ENCODE measurements at places on chromosomes 11 and 22.
A peak's percentile ranks its signal among the peaks of the same experiment; 100 is the strongest.

- no peak for DNase-seq
Observed at GRCh38 chr11:68575025-68575665, 109.2 kb upstream of the GAL start.

DNA sequence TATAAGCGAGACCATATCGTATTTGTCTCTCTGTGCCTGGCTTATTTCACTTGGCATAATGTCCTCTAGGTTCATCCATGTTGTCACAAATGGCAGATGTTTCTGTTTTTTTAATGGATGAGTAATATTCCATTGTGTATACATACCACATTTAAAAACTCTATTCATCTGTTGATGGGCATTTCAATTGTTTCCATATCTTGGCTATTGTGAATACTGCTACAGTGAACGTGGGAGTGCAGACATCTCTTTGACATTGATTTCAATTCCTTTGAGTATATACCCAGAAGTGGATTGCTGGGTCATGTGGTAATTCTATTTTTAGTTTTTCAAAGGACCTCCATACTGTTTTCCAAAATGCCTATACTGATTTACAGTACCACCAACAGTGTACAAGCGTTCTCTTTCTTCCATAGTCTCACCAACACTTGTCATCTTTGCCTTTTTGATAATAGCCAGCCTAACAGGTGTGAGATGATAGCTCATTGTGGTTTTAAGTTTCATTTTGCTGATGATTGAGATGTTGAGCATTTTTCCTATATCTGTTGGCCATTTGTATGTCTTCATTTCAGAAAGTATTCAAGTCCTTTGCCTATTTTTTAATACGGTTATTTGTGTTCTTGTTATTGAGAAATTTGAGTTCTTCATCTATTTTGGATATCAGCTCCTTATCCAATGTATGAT, 194.7 kb upstream of the E2F8 start:
- no peak for DNase-seq

GRCh38 chr11:131460931-131461330, 90.5 kb downstream of the NTM start:
- DNase-seq: no peak

GRCh38 chr11:11346303-11346702, 6.7 kb downstream of the CSNK2A3 start:
- no peak for DNase-seq

- no peak for DNase-seq
Observed at GRCh38 chr11:117095284-117096161, 2.7 kb downstream of the SIK3 start.

GRCh38 chr22:36341640-36342041, 46.1 kb downstream of the MYH9 start:
- no peak for DNase-seq

- DNase-seq: no peak
Observed at GRCh38 chr11:7057641-7058040, 31.2 kb upstream of the RBMXL2 start.

DNA sequence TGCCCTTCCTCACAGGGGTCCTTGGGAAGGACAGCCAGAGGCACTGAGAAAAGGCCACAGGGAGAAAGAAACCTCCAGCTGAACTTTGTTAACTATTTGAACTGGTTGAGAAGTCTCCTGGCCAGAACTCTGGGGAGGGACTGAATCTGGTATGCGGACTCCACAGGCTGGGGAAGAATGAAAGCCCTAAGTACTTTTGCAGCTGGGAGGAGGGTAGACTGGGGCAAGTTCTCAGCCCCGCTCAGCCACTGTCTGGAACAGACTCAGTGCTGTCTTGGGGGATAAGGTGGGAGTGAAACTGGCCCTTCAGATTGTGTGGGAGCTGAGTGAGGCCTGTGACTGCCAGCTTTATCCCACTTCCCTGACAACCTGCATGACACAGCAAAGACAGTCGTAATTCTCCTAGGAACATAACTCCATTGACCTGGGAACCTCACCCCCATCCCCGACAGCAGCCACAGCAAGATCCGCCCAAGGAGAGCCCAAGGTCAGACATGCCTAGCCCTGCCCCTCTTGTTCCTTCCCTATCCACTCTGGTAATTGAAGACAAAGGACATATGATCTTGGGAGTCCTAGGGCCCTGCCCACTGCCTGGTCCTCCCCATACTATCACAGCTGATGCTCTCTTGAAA, 475.1 kb upstream of the CNTN5 start:
- DNase-seq: no peak

DNA sequence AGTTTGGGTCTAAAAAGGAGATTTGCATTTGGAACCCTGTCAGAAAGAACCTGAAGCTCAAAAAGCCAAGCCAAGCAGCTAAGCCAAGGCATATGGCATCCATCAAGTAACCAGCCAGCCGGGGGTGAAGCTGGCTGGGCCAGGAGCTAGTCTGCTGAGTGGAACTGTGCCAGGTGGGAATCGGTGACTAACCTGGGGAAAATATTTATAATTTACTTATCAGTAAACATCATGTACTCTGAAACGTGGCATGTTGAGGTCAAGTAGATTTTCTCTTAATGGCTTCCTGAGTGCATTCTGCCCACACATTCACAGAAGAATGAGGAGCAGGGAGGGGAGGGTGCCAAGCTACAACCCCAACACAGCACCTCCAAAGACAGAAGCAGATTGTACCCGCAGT, 70.5 kb upstream of the SESN3 start:
- peak; percentile 38 for DNase-seq

- no peak for DNase-seq
Observed at GRCh38 chr11:45560913-45561281, 104.5 kb downstream of the CHST1 start.

- peak; percentile 45 for DNase-seq
Observed at GRCh38 chr11:112734207-112734606, 227.0 kb upstream of the NCAM1 start.

DNA sequence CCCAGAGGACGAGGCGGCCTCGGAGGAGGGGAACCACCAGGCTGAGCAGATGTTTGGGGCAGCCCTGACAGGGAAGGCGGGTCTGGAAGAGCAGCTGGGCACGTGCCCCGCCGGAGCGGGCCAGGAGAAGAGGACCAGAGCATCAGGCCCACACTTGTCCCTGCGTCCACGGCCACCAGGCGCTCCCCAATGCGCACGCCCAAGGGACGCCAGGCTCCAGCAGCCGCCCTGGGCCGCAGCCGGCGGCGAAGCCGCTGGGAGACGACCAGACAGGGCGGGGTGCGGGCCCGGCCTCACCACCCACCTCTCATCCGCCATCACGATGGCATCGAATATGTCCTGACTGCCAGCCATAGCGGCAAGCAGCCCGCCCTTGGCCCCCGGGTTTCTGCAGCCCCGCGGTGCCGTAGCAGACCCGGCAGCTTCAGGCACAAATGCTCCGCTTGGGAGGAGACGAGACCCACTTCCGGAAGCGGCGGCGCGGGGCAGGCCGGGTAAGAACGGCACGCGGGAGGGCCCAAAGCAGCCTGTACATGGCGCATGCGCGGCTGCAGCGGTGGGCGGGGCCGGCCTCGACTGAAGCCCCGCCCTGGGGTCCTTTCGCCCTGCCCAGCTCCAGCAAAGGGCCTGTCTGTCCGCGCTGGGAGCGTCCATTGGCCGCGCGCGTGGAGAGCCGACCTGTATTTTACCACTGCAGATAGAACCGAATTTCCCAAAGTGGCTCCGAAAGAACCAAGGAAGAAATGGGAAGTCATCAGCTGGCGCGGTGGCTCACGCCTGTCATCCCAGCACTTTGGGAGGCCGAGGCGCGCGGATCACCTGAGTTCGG, at the start of gene LTO1:
LTO1 (minus strand) TSS at position 468 of the 829 bp plus-strand sequence; CDS start at position 354, 114 bp downstream.
- DNase-seq: peak; percentile 98

DNA sequence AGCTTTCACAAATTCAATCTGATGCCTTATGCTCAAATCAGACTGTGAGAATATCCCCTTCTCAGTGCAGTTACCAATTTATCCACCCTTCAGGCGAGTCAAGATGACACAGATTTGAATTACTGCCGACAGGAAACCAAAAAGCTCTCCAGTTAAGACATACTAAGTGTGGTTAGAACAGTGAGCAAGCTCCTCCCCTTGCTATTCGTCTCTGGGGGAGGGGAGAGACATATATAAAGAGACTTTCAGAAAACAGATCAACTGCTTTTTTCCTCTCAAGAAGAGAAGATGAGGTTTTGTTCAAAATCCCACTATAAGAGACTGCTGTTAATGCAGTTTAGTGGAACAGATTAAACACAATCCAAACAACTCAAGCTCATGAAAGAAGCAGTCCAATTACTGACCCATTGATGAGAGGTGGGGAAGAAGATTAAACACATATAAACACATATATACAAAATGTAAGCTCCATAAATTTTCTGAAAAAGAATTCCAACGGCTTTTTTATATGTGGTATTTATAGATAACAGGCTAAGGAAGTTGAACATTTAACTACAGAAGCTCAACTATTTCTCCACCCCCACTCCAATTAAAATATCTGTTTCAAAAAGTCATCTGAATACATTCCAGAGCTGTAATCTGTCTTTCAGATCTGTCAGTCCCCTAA, 102.7 kb downstream of the MRTFA start:
- no peak for DNase-seq

GRCh38 chr11:86370171-86370570, 4.5 kb upstream of the CCDC81 start:
- DNase-seq: no peak

DNA sequence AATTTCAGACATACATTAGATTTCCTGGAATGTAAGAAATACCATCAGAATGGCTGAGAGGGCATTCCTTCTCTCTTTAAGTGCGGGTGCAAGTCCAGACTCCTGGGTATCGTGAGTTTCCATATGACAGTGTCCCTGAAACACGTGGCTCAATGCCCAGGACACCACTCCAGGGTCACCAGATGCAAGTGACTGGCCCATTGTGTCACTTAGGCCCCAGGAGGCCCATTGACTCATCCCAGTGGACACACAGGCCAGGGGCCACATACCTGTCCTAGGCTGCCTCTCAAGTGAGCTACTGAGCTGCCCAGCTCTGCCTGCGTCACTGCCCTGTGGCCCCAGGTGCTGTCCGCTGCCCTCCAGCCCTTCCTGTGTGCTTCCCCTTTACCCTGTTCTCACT, 18.5 kb downstream of the FBLN1 start:
- no peak for DNase-seq

DNA sequence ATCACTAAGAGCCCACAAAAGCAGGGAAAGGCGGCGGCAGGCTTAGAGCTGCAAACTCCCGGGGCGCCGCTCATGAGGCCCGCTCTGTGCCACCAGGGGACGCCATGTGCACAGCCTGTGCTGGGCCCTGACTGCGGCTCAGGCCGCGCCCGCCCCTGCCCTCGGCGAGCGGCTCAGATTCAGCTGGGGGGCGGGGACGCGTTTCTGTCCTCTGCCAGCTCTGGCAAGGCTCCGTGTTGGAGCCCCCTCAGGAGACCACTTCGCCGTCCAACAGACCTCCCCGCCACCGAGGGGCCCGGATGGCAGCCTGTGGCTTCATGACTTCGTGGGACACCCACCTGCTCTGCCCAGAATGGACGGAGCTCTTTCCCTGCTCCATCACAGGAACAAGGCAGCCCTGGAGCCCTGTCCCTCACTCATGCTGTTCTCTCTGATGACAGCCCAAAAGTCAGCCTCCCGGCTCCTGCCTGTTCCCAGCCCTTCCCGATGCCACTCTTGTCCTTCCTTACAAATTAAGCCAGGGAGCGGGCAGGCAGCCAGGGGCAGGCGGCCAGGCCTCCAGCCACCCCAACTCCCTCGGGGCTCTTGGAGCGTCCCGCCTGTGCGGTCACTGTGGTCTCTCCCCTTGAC, 69.1 kb downstream of the NAT10 start:
- DNase-seq: peak; percentile 84

- DNase-seq: no peak
Observed at GRCh38 chr11:106990331-106990730, 27.9 kb downstream of the GUCY1A2 start.

DNA sequence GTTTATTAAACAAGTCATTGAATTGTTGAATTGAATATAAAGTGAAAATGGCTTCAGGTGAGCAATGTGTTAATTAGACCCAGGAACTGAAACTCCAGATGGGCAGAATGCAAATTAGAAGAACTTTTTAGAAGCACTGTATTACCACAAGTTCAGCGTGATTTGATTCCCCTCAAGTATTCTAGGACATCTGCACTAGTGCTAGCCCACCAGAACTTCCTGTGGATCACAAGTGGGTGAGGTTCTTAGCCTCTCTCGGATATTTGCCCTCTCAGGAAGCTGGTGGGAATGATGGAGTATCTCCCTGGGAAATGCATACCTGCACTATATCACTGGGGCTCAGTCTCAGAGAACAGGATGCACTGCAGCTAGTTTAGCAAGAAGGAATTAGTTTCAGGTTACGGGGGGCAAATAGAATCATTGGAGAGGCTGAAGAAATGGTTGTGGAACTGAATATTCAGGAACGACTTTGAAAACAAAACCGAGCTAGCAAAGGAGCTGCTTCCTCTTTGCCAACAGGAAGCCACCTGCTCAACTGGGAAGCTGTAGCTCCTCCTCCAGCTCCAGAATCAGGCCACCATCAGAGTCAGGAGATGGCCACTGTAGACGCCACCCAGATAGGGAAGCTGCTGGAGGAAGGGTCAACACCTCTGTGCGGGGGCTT, 74.3 kb downstream of the DHCR7 start:
- DNase-seq: no peak

- DNase-seq: no peak
Observed at GRCh38 chr22:33108037-33108436, 49.9 kb upstream of the SYN3 start.

GRCh38 chr22:46036558-46037408, 59.8 kb upstream of the WNT7B start:
- DNase-seq: no peak

- DNase-seq: no peak
Observed at GRCh38 chr11:124839972-124840621, 25.1 kb upstream of the ROBO3 start.

DNA sequence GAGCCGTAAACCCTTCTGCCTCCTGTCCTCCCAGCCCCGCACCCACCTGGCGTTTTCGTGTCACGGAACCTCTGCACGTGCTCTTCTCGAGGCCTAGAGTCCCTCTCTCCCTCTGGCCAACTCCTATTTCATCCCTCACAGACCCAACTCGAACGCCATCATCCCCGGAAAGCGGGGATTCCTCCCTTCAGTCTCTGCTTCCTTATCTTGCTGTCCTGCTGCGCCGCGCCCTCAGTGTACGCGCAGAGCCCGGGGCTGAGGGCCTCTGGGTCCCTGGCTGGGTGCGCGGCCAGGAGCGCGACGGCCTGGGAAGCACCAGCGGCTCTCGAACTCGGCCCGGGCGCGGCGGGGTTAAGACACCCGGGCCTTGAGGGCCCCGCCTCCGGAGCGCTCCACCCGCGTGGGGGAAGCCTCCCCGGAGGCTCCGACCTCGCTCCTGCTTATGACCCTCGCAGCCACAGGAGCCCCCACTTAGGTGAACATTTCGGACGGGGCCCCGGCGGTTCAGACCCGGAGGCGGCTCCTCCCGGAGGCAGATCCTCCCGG, 398 bp upstream of the ATG16L2 start:
- peak; percentile 76 for DNase-seq

DNA sequence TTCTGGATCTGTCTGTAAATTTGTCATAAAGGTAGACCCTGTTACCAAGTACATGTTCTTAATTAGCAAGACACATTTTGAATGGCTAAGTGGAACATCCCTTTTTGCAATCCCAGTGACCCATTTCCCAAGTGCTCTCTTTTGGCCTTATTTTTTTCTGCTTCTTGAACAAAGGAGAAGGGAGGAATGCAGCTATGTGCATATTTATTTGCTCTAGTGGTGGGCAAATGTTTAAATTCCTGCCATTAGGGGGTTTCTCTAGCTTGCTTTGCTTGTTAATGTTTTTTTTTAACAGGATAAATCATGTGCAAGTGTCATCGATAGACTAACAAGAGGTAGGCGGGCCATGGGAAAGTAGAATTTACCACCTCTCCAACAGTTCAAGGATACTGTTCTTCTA, 135.7 kb downstream of the COMMD9 start:
- no peak for DNase-seq
